ENCODE measurements at places on chromosomes 7 and 10. TPM values are rescaled to one million over a fixed set of nuclear protein-coding genes. Genes with fewer than 3 reads are reported as not detected.

The AGFG2 gene
- total RNA-seq = 41.3 TPM

The FAM25C gene
- not detected for total RNA-seq

The BAIAP2L1 gene
- 1.1 TPM for total RNA-seq

The CALHM1 gene
- total RNA-seq = 0.25 TPM

The FOXL3 gene
- total RNA-seq = not detected

The PGAM1 gene
- total RNA-seq = 485 TPM

The SPDYE11 gene
- not detected for total RNA-seq

The CDCA7L gene
- 63.7 TPM for total RNA-seq

The COPS6 gene
- 101 TPM for total RNA-seq

The IL6 gene
- 0.66 TPM for total RNA-seq

The SLC29A4 gene
- 0.59 TPM for total RNA-seq

The CAPZA2 gene
- total RNA-seq = 127 TPM

The NODAL gene
- 0.09 TPM for total RNA-seq

The CCDC146 gene
- 13.3 TPM for total RNA-seq

The MCM10 gene
- total RNA-seq = 61.7 TPM

The TCF7L2 gene
- total RNA-seq = 0.39 TPM

The NPSR1 gene
- not detected for total RNA-seq

The SPDYE6 gene
- not detected for total RNA-seq

The FRAT2 gene
- 9.0 TPM for total RNA-seq

The RAB11FIP2 gene
- total RNA-seq = 14.7 TPM

The PTPRZ1 gene
- total RNA-seq = not detected

The EN2 gene
- not detected for total RNA-seq

The MMP21 gene
- 0.09 TPM for total RNA-seq

The IFIT2 gene
- 5.9 TPM for total RNA-seq

The MPP7 gene
- 5.6 TPM for total RNA-seq

The FGFR2 gene
- total RNA-seq = not detected

The CARD11 gene
- total RNA-seq = 108 TPM

The HOXA6 gene
- total RNA-seq = not detected

The PAPOLB gene
- not detected for total RNA-seq

Data from T-helper 2 cell treated with Interferon-gamma antibody and Interleukin-4, amounts not matched to agents 100 ng/mL and 5 ng/mL, for 36 hours (primary cell).